ENCODE measurements at places on chromosomes 4 and X.

DNA sequence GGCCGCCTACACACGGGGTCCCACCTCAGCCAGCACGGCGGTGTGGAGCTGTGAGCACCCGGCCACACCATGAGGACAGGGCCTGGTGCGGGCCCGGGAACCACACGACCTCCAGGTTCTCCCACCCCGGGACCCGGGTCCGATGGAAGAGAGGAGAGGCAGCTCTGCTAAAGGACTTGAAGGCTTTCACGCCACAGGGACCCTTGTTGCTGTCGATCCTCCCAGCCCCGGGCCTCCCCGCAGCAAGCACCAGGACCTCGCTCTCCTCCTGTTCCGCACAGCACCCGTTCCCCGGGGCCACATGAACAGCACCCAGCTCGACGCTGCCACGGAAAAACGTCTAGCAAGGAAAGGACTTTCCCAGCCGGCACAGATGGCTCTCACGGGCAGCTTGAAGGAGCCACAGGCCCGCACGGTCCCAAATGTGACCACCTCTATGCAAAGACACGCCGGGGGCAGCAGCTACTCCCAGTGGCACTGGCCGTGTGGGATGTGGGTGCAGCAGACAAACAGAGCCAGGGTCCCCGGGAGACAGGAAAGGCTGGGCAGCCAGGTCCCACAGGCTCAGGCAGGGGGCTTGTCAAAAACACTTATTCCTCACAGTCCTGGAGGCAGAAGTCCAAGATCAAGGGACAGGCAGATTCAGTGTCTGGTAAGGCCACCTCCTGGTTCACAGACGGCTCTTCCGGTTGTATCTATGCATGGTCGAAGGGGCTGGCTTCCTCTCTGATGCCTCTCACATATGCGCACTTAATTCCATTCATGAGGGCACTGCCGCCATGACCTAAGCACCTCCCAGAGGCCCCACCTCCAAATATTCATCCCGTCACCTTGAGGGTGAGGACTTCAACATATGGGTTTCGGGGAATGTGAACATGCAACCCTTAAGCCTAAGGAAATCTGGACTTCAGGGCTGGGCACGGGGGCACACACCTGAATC is 24.7 kb downstream of the FAM53A start:
- no peak for DNase-seq

- DNase-seq = no peak
Observed at GRCh38 chr4:39528061-39528465, 824 bp upstream of the UGDH start.

DNA sequence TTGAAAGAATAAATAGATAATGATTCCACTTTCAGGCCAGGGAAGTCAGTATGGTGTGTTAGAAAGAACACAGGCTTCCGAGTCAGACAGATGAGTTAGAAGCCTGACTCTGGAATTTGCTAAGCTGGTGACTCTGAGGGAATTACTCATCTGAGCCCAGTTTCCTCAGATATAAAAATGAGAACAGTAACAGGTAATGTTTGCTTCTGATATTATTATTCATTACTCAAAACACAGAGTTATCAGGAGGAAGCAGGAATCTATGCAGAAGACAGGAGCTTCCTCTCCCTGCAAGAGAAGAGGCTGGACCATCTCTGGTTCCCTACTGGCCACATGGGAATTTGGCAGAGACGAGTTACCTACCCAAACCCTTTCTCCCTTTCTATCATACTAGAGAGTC is 163.1 kb downstream of the EVC2 start:
- no peak for DNase-seq

DNA sequence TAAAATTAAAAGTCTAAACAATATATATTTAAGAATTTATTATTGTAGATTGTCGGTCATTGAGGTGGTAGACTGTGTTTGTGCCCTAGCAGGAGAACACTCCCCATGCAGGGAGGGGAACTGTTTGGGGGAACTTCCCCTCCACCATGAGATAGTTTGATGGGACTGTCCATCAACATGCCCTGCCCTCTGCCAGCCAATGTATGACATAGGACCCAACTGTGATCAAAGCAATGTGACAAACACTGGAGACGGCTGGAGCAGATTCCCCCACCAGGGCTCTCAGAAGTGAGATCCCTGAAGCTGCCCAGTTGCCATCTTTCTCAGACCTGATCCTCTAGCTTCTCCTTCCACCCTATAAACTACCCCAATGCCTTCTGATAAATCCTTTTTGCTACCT is 44.9 kb downstream of the SH3KBP1 start:
- no peak for DNase-seq

DNA sequence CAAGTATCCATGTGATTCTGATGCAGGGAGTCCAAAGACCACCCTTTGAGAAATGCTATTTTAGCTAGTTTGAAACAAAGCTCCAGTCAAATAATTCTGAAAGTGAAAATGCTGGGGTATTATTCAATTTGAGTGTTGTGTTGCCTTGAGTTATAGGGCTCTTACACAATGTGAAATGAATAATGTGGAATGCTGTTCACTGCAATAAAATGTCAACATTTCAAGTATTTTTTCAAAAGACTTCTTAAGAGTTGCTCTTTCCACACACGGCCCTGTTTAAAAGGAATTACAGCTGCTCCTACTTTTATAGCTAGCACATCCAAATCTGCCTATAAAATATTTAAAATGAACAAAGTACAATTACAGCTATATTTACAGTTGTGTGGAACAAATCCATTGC is 27.5 kb upstream of the PLS3 start:
- no peak for DNase-seq

GRCh38 chrX:21991504-21991903 is 40.6 kb upstream of the PHEX start:
- DNase-seq = no peak

DNA sequence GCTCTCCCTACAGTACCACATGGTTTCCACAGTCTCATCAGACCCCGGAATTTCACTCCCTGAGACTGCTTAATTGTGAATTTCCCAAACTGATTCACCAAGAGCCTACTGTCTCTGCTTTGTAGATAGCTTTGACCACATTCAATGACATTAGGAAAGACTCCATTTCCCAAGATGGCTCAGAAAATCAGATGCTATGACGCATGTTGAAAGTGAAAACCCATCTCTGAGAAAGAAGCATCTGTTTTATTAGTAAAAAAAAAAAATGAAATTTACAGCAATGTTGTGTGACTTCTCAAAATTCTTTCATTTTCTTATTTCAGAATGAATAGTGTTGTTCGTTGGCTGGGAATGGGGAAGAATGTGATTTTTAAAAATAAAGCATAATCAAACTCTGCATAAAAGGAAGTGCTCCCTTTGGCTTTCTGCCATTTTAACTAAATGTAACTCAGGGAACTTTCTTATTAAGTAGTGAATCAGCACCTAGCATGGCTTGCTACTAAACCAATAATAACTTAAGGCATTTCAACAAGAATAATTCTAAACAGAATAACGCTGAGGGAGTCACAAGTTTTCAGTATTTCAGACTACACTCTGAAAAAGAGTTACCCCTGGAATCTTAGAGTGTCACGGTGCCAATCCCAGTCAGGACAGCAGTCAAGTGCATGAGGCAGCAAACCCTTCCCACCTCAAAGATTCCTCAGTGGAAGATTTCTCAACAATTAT is 97.4 kb upstream of the MYOZ2 start:
- no peak for DNase-seq

DNA sequence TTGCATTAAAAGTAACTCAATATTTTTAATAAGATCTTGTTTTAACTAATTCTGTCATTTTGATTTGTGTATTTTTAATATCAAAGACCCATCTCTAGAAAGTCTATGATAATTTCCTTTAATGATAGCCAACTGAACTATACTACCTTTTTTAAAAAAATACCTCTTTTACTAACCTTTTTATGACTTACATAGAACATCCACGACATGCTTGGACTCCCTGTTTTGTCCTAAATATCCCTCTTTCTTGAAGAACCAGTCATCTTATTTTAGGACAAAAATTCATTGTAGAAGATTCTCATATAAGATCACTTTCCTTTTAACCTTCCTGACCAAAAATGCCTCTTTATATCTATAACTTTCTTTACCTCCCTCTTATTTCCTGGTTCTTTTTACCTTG is 76.8 kb upstream of the GC start:
- DNase-seq = no peak

DNA sequence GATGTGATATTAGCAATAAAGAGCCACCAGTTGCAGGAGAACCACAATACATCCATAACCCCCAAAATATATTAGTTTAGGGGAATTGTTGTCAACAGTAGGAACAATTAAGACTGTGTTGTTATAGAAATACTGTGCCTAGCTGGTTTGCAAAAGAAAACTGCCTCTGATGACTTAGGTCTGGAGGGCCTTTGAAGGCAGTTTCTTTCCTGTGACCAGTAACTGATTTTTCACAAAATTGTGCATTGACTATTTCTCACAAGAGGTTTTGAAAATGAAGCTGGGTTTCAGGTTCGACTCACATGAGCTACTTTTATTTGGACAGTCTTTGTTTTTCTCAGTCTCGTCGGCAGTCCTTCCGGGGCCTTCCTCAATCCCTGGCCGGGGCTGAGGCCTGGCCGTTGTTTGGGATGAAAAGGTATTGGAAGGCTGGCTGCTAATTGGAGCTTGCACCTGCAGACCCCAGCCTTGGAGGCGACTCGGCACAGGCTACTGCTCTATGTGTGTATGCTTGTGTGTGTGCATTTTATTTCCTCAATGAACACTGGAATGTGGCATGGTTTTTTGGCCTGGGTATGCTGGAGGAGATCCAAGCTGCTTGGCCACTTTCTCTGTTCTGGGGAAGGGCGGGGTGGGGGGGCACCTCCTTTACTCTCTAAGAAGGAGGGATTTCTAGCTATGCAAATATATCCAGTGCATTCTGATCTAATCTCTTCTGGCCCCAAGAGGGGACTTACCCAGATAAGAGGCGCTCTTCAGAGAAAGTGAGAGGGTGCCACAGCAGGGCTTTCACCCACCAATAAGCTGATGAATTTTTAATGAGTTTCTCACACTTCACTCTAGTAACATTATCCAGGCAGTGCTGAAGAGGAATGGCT is 49.5 kb upstream of the LNX1 start:
- no peak for DNase-seq

DNA sequence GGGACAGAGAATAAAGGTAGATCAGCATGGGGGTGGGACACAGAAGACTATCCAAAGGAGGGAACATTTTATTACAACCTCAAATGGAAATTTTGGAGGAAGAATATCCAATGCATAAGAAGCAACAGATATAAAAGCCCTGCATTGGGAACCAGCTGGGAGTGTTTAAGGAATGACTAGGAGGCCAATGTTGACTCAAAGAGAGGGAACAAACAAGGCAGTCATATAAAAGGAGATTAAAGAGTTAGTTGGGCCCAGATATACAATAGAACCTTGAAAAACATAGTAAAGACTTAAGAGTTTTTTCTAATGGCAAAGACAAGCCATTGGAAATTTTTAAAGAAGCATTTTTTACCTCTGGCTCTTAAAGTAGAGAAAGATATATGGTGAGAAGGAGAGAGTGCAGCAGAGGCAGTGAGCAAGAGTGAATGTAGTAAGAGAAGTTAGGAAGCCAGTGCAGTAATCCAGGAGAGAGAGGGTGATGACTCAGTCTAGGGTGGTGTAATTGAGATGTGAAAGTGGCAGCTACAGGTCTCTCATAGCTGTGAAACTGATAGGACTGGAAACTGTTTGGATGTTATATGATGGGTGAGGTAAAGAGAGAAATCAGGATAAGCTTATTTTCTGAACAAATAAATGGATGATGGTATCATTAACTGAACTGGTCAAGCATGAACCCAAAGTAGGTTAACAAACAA is 182.2 kb upstream of the ATOH1 start:
- no peak for DNase-seq

DNA sequence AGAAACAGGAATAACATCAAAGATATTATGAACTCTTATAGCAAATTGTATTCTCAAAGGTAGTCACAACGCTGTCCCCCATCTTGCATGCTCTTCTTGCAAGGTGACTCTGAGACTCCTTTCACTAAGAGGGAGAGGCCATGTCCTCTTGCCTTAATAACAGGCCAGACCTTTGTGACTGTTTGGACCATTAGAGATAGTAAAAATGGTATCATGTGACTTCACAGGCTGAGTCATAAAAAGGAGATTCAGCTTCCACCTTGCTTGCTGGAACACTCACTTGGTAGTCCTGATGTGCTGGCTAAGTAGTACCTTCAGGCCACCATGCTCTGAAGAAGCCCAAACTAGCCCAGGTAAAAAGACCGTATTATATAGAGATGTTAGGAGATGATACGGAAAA is 143.8 kb downstream of the FBXW7 start:
- no peak for DNase-seq

DNA sequence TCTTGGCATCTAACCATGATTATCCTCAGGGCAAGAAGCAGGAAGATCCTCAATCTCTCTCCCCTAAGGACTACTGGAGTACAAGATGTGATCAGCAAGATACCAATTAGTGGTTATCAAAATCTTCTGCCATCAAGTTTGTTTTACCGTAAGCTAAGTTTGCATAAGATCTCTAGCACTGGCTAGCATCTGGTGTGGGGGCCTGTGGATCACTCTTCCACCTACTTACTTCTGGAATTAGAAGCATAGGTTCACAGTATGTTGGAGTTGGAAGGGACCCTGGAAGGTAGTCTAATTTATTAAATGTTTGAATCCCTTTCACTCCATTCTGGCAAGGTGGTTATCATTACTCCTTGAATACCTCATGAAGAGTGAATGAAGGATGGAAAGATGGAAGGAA is 93.3 kb upstream of the BANK1 start:
- DNase-seq = no peak

- DNase-seq = no peak
Observed at GRCh38 chr4:100816436-100817045, 298.7 kb upstream of the EMCN start.

DNA sequence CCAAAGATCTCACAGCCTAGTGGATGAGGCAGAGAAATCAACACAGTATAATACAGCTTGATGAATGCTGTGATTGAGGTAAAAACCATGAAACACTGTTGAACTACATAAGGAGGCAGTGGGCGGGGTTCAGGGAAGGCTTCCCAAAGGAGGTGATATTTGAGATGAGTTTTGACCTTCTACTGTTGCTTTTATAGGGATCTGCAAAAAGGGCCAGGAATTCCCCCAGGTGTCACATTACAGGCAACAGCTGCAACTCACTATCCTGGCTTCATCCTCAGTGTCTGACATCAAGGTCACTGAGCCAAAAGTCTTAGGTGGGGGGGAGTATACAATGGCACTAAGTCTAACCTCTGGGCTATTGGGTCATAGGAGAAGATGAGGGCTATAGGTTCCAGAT is 185.7 kb upstream of the NRK start:
- no peak for DNase-seq

- DNase-seq = no peak
Observed at GRCh38 chr4:181952478-181952877, 290.7 kb upstream of the TENM3 start.

- DNase-seq = no peak
Observed at GRCh38 chr4:10577508-10578426, 106.8 kb downstream of the CLNK start.

GRCh38 chr4:166386491-166387360 is 513.7 kb downstream of the TLL1 start:
- DNase-seq = no peak

Data from activated effector memory CD4-positive, alpha-beta T cell treated with Interleukin-2 at 50 U/mL for 16 hours (primary cell).